ENCODE measurements at places on chromosomes 1 and 21.

- DNase-seq, result no peak
These were observed 35.9 kb upstream of the CCSAP start for GRCh38 chr1:229378586-229379367.

GRCh38 chr1:182552527-182552926 is 36.5 kb downstream of the RNASEL start:
- DNase-seq, result no peak

GRCh38 chr1:16068356-16069270 is 4.8 kb downstream of the FAM131C start:
- no peak for DNase-seq

- DNase-seq, result peak; percentile 47
These were observed 9.6 kb upstream of the TNFRSF25 start for GRCh38 chr1:6475381-6476133.

GRCh38 chr1:211339631-211340041 is 13.0 kb downstream of the TRAF5 start:
- DNase-seq, result no peak

DNA sequence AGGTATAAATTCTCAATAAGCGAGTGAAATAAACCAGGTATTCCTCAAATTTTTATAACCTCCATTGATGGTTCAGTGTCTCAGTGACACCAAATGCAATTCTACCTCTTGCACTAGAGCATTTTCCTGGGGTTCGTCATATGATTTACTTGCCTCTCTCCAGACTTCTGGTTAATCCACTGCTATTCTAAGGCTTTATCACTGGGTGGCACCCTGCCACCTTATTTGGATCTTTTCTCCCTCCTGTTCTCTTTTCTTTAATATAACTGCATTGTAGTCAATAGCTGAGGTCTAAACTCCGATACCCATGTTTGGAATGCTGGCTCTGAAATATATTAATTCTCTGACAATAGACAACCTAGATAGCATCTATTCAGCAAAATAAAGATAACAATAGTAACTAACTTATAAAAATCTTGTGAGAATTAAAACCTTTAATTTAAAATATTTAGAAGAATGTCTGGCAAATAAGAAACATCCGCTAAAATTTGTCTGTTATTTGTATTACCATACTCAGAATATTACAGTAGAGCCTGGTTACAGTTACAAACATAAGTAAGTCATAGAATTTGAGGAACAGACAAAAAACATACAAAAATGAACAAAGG is 436.4 kb downstream of the PLA2G4A start:
- DNase-seq, result no peak

DNA sequence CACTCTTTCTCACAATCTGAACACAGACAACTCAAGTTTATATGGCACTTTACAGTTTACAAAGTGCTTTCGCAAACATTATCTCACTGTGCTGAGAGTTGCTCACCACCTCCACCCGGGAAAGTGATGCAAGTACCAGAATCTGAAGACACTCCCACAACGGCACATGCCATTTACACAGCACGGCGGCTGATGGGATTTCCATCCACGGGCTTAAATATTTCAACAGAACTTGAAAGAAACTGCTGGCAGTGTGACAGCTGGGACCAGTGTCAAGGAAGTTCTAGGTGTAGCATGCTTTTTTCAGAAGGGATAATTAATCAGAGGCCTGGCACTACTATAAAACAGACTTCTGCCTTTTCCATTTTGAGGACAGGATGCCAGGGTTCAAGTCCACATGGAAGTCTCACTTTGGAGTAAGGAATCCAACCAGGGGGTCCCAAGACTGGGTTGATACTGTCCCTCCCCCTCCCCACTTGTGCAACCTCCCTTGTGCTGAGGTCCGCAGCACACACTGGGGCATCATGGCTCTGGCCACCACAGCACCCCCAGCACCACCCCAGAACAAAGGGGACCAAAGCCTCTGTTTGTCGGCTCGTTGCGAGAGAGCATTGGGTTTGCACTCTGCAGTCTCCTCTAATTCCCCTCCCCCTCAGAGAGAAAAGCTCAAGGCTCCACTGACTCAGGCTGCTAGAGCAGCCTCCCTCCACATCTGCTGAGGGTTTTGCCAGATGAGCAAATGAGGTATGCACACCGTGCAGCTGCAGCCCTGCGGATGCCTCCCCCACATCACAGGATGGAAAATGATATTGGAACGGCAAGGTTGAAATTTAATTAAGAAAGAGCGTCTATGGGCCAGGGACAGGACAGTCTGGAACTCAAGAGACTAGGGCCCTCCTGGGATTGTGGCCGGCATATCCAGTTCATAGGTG is 154.9 kb downstream of the TGFBR3 start:
- DNase-seq, result no peak
